ENCODE measurements at places on chromosomes 12 and 14.

DNA sequence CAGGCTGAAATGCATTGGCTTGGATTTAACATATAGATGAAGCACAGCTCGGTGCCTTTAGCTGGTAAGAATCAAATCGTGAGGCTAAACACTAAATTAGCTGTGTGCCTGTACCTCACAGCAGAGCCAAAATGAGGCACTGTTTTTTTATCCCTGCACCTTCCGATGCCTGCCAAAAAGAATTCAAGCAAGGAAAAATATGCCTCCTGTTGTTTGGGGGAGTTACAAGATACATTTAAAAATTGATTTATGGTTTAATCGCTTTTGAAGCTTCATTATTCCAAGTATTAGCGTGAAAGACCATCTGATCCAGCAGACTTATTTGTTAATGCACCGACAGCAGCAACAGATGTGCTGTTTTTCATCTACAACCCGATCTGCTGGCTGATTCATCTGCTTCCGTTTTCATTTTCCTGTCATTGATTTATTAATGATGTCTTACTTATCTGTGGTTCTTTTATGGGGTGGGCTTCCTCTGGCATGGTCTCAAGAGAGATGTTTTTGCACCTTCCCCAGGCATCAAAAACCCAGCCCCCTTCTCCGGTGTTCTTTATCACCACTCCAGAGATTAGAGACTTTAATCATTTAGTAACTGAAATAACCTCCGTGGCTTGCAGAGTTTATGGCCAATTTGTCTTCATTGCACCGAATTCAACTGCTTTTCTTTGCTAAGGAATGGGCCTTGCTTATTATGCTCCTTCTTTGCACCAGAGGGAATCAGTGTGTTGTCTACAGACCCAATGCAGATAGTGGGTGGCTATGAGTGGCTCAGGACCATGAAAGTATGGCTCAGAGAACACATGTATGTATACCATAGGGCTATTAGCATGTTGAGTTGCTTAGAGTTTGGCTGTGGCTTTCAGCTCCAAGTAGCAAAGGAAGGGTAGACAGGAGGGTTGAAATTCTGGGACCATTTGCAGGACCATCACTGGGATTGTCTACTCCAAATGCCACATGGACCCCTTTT, 166.8 kb upstream of the TMEM260 start:
- peak; percentile 41 for DNase-seq

- no peak for DNase-seq
These were observed 6.2 kb downstream of the DNAL1 start for GRCh38 chr14:73651005-73651404.

GRCh38 chr12:19085090-19085489, 44.4 kb upstream of the PLEKHA5 start:
- DNase-seq = no peak

GRCh38 chr14:61841145-61841544, 78.9 kb downstream of the SNAPC1 start:
- DNase-seq = peak; percentile 68

DNA sequence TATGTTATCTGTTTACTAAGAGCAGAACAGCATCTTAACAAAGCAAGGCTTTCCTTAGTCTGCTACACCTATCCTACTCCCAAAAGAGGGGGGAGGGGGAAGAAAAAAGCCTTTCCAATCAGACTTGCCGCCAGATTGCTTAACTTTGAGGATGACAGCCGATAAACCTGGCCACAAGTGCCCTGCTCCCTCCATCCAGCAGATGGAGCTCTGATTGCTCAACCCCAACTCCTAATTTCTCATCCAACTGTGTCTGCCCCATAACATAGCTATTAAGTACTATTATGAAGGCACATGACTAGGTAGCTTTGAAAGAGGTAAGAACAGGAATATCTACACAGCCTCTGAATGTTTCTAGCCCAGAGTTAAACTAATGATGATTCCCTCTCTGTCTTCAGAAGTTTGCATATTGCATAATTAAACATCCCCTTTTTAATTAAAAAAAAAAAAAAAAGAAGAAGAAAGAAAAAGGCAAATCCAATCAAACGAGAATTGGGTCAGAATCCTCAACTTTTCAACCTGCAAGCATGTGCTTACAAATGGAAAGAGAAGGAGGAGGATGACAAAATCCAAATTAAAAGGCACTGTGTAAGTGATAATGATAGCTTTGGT, 247.4 kb downstream of the GALC start:
- peak; percentile 8 for DNase-seq

DNA sequence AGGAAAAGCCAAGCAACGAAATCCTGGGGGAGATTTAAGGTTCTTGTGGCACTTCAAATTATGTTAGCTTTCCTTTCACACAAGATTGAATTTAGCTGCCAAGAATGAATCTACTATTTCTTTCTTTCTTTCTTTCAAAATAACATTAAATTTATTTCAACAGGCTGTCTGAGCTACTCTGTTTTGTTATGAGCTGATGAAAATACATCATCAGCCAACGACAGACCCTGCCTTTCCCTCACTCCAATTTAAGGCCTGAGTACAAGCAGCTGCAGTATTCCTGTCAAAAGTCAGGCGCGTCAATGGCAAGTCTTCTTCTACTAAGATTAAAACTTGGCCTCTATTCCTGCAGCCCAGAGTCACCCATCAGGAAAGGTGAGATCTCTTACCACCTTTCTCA, 347.7 kb upstream of the FLRT2 start:
- peak; percentile 27 for DNase-seq
